Stomach (tissue), 19 donors: ENCODE measurements at places on chromosomes 4 and X. TPM values are rescaled to one million over a fixed set of nuclear protein-coding genes. Genes with fewer than 3 reads are reported as not detected.

Gene F11
- not detected for total RNA-seq

Gene RAP1GDS1
- total RNA-seq = 9.3 TPM

Gene MGAT4D
- total RNA-seq = not detected

Gene SCML2
- 2.3 TPM for total RNA-seq

Gene FRMD7
- total RNA-seq = not detected

Gene FAM90A26
- not detected for total RNA-seq

Gene SHOX
- not detected for total RNA-seq

Gene RPA4
- 1.6 TPM for total RNA-seq

Gene PNMA6A
- total RNA-seq = 1.7 TPM

Gene NAA10
- total RNA-seq = 23.3 TPM

Gene PLP1
- total RNA-seq = 19.4 TPM

Gene SAP30
- total RNA-seq = 24.0 TPM

GRCh38 chr4:142126890-142127497 lies 490.6 kb downstream of the IL15 start:
- peak; percentile 56 for DNase-seq

DNA sequence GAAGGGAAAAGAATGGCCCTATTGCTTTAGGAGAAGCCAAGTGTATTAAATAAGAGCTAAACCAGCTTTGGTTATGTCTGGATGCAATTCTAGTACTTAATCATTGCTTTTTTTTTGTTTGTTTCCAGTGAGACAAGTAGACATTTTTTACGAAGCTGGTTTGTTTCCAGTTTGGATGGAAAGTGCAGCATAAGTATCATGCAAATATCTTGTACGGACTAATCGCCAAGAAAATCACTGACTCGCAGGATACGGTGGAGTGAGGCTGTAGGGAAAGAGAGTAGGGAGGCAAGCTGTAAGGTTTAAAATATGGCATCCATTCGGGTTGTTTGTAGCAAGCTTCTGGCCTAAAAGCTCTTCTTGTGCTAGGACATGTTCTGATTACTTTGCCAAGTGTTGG lies 64.8 kb downstream of the HPGD start:
- no peak for DNase-seq

DNA sequence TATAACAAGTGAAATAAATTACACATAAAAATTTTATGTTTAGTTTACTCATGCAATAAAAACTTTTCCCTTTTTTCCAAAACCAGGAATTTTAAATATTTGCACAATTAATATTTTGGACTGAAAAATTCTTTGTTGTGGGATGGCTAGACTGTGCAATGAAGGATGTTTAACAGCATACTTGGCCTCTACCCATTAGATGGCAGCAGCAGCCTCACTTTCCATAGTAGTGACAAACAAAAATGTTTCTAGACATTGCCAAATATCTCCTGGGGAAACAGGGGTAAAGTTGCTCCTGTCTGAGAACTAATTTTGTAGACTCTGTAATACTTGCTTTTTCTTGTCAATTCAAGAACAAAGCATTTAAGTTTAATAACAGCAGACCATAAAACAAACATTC lies 49.8 kb downstream of the SCLT1 start:
- DNase-seq = peak; percentile 23

DNA sequence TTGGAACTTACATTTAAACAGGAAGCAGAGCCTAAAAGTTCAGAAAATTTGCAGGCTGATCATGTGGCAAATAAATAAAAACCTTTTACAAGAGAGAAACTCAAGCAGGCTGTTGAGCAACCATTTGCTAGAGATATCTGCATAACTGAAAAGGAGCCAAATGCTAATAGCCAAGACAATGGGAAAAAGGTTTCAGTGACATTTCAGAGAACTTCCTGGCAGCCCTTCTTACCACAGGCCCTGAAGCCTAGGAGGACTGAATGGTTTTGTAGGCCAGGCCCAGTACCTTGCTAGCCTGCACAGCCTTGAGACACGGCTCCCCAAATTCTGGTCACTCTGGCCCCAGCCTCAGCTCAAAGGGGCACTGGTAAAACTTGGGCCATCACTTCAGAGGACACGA lies 945.1 kb downstream of the ADGRL3 start:
- no peak for DNase-seq

DNA sequence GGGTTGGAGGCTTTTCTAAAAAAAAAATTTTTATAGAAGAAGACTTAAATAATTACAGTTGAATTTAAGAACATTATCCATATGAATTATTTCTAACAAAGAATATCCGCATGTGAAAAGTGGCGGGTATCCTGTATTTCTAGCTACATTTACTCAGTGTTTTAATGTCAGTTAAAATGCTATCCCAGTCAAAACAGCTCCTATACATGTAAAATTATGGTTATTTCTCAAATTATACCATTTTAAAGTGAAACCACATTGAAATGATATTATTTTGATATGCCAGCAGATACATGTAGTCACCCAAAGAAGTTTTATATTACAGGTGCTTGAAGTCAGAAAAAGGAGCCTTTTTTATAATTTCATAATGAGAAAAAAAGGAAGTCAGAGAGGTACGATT lies 168.5 kb upstream of the ATOH1 start:
- DNase-seq = no peak

DNA sequence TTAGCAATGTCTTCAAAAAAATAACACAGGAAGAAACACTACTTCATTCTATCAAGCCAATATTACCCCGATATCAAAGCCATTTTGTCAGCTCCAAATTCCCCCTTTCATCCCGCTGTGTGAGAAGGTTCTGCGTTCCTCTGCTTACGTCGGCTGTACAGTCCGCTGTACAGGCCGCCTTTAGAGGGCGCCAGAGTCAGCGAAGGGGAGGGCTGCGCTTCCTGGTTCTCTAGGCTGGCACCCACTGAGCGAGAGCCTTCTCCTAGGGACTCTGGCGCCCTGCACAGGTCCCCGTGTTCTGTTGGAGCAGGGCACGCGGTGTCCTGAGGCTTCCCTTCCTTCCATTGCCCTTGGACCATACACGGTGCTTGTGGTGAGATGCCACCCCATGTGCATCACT lies 25.3 kb upstream of the CT45A1 start:
- DNase-seq = peak; percentile 3

- DNase-seq = no peak
Observed at GRCh38 chrX:37757082-37757481, 22.8 kb upstream of the CYBB start.

GRCh38 chr4:110778521-110778920 lies 155.6 kb upstream of the PITX2 start:
- no peak for DNase-seq

- no peak for DNase-seq
Observed at GRCh38 chrX:95056901-95057300, 1382.9 kb downstream of the FAM133A start.

GRCh38 chr4:122252584-122252983 lies 100.5 kb downstream of the BLTP1 start:
- DNase-seq = no peak

DNA sequence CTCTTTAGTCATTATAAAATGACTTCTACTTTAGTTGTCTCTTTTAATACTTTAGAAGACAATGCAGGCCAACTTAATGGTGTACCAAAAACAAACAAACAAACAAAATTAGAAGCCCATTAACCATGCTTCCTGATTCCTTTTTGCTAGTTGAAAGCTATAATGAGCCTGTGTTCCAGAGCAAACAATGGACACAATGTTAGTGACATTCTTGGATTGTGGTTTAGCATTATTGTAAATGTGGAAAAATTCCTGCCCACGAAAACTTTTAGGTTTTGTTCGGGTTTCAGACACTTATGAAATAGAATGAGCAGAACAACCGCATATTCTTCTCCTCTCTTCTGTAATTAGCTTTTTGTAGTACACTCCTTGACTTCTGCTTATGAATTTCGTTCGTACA lies 1682.7 kb upstream of the PCDH7 start:
- no peak for DNase-seq

DNA sequence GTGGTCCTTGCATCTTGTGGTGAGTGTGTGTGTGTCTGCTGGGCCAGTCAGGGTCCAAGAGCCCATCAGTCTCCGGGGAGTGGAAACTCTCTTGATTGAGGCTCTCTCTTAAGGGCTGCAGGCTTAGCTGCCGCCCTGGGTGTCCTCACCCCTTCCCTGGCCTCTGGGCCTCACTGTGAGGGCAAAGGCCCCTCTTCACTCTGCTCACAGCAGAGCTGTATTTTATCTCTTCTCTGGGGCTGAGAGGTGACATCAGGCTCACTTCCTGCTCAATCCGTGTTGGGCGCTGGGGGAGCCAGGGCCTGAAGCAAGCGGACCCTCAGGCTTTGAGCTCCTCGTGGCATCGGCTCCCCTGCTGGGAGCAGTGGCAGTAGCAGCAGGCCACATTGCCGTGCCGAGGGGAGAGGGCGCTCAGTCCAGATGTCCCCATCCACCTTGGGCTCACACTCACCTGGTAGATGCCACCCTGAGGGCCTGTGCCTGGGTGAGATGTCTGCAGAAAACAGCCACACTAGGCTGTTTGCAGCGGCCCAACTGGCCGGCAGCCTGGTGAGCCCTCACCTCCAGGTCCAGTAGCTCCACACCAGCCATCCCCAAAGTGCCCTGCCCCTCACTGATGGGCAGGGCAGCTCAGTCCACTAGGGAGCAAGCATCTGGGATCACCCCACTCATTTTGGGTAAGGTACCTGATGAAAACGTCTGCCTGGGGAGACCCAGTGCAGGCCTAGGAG lies 24.7 kb upstream of the PRPS1 start:
- no peak for DNase-seq

GRCh38 chrX:153478746-153479145 lies 8.4 kb upstream of the HAUS7 start:
- no peak for DNase-seq

GRCh38 chr4:91359041-91360031 lies 944.4 kb upstream of the GRID2 start:
- no peak for DNase-seq

- DNase-seq = peak; percentile 86
Observed at GRCh38 chr4:1763550-1764080, 29.5 kb upstream of the FGFR3 start.

- no peak for DNase-seq
Observed at GRCh38 chr4:73340917-73341316, 63.2 kb upstream of the ALB start.

- DNase-seq = peak; percentile 48
Observed at GRCh38 chr4:164012396-164013027, 518.0 kb downstream of the TMA16 start.

DNA sequence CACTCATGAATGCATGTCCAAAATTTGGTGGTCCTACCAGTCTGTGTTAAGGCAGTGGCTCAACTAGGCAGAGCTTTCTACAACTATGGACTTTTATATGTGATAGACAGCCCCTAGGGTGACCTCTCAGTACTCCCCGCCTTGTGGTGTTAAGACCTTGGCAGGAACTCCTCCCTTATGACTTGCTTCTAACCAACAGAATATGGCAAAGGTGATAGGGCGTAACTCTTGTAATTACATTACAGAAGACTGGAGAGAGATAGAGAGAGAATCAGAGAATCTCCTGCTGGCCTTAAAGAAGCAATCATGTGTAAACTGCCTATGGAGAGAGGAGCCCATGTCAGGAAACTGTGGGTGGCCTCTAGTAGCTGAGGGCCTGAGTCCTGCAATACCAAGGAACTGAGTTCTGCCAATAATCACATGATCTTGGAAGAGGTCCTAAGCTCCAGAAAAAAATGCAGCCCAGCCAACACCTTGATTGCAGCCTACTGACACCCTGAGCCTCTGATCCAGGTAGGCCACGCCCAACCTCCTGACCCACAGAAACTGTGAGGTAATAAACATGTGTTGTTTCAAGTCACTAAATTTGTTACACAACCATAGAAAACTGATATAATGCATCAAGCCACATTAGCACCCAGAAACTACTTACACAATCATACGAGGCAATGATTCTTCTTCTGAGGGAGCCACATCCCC lies 68.9 kb downstream of the INPP4B start:
- no peak for DNase-seq

- DNase-seq = no peak
Observed at GRCh38 chr4:113455061-113455460, 306.5 kb downstream of the CAMK2D start.

GRCh38 chr4:123562994-123563750 lies 166.6 kb downstream of the SPRY1 start:
- DNase-seq = no peak

DNA sequence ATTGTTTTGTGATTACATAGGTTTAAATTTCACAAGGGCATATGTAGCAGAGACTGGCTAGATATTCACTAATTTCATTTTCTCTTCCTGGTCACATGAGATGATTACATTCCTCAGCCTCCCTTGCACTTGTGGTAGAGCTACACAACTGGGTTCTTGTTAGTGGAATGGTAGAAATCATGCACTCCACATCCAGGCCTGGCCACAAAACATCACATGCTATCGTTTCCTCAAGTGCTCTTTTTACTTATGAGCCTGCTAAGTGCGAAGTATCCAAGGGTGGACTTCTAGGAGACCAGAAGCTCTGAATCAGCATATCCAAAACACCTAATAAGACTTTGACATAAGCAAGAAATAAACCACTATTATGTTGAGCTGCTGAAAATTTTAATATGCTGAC lies 26.4 kb upstream of the HPGDS start:
- no peak for DNase-seq
